ENCODE measurements at places on chromosomes 16 and 17.

DNA sequence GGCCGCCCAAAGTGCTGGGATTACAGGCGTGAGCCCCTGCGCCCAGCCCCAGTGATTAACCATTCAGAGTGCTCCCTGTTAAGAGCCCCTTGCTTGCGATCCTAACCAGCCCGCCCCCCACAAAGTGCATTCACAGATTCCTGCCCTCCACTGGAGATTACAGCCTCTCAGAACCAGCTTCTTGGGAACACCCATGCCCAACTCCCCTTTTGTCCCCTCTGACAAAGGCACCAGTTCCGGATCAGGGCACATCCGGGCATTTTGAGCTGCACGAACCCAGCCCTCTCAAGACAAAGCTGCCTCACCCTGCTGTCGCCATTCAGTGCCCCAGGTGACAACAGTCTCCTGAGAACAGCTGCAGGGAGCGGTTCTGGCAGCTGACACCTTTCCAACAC lies 848 bp upstream of the KRT19 start:
- DNase-seq, result no peak

GRCh38 chr16:82421851-82422250 lies 204.9 kb upstream of the CDH13 start:
- no peak for DNase-seq

DNA sequence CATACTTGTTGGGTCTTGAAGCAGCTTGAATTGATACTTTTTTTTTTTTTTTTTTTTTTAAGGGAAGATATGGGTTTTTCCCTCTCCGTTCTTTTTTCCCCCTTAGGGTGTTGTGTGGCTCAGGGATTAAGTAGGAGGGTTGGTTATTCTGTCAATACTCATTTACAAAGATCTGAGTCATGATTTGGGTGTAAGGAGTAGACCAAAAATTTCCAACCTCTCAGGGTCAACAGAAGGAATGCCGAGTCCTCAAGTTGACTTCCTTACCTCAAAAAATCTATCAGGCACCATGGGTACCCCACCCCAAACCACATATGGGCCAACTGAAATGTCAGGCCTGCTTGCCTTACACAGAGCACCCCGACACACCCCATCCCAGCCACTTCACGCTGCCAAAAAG lies 230.5 kb downstream of the CCDC182 start:
- DNase-seq, result no peak

GRCh38 chr16:52383640-52384292 lies 163.2 kb downstream of the TOX3 start:
- DNase-seq, result peak; percentile 55

GRCh38 chr17:38713456-38714075 lies 8.5 kb downstream of the MLLT6 start:
- no peak for DNase-seq

GRCh38 chr16:65125871-65126270 lies 4.0 kb upstream of the CDH11 start:
- DNase-seq, result no peak

DNA sequence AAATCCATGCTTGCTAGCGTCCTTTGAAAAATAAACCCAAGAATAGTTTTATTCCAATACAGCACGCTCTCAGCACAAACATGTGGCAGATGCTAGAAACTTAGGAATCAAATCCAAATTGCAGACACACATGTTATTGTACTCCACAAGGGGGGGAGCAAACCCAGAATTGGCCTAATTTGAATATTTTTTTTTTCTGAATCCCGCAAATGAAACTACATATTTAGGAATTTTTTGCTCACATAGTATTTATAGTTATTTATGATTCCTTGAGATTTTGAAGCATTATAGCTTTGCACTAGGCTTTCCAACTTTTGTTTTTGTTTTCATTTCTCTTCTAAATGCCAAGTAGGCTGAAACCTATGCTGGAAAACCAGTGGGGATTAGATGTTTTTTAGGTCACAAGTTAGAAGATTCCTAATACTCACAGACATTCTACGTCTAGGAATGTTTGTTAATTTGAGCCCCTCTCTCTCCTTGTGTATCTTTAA lies 59.3 kb upstream of the CDH11 start:
- DNase-seq, result peak; percentile 16

DNA sequence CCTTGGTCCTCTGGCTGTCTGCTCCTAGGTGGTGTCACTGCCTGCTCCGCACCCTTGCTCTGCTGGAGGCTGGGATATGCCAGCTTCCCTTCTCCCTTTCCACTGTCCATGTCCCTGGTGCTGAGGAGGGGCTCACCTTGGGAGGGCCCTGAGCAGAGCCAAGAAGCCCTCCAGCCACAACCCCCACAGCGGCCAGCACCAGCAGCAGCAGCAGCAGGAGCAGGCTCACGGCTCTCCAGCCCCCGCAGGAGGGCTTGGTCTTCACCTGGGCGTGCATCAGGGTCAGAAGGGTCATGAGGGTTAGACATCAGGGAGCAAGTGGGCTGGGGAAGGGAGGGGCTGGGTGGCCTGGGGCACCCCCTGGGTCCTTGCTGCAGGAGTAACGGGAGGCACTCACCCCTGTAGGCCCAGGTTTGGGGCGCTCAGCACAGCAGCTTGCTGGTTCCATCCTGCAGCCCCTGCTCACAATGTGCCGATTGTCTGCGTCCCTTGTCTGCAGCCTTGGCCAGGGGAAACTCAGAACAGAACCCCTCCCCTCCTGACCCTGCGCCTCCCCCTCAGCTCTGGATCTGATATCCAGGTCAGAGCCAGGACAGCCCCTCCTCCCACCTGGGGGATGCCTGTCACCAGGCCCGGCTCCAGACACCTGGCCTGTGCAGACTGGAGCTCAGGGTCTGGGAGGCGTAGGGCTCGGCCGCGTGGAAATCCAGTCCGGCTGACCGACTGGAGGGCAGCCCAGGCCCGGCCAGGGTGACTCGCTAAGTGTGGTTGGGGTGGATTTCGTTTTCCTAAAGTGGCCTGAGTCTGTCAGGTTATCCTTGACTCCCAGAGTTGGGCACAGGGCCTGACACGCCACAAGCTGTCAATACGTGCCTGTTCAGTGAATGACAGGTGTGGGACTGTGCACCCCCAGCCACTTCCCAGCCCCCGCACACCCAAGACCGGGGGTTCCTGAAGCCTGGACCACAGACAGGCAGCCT lies at the start of gene BRICD5:
TSS of gene BRICD5 (minus strand) at position 478 of the 980 bp plus-strand sequence. CDS start at position 448, 30 bp downstream.
- no peak for DNase-seq
